Suprapubic skin (tissue), 4 donors: ENCODE measurements at places on chromosomes 6 and 20.
A peak's percentile ranks its signal among the peaks of the same experiment; 100 is the strongest.

GRCh38 chr6:157868835-157869234 is 45.8 kb downstream of the SNX9 start:
- DNase-seq = no peak

GRCh38 chr6:133277900-133278545 is 36.9 kb downstream of the EYA4 start:
- no peak for DNase-seq

GRCh38 chr6:11644071-11644470 is 106.5 kb downstream of the TMEM170B start:
- DNase-seq = no peak

- DNase-seq = peak; percentile 59
Observed at GRCh38 chr6:94362061-94362864, 942.9 kb upstream of the EPHA7 start.

DNA sequence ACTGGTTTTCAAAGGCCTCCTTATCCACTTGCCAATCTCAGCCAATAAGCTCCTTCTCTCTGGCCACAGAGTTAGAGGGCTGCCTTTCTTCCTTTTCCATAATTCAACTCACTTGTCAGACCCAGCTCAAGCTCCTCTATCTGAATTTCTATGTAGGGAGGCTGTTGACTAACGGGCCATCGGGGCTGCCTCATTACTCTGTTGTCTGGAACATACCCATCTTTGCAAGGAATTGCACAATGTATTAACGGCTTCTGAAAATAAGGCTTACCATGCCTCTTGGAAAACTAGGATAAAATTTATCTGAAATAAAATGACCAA is 28.5 kb upstream of the KIF6 start:
- no peak for DNase-seq

DNA sequence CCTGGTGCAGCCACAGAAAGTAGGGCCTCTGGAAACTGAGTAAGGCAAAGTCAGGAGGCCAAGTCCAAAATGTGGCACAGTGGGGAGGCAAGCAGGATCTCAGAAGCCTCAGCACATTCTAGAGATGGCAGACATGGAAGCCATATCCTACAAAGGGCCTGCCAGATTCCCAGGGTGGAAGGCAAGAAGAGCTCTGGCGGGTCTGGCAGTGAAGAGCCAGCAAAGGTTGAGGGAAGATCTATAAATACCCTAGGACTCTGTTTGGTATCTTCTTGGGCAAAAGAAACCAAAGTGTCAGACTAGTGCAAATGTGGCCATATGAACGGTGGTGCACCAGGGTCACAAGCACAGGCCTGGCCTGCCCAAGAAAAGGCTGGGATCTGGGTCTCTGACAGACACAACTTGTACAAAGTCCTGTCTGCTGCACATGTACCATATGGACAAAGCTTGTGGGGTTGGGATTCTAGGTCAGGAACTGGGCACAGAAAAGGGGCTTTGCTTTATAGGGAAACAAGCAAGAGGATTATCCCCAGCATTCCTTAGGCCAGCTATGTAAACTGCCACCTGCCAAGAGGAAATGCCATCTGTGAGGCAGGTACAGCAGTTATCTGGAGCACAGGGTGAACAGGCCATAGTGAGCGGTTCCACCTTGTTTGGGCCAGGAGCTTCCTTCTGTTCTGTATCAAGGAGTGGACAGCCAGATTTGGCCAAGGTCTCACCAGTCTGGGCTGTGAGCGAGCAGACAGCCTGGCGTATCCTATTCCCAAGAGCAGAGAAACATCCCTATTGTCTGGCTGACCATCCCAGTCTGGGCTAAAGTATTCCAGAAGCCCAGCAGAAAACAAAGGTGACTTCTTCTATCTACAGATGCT is 36.3 kb upstream of the SLC4A11 start:
- no peak for DNase-seq

DNA sequence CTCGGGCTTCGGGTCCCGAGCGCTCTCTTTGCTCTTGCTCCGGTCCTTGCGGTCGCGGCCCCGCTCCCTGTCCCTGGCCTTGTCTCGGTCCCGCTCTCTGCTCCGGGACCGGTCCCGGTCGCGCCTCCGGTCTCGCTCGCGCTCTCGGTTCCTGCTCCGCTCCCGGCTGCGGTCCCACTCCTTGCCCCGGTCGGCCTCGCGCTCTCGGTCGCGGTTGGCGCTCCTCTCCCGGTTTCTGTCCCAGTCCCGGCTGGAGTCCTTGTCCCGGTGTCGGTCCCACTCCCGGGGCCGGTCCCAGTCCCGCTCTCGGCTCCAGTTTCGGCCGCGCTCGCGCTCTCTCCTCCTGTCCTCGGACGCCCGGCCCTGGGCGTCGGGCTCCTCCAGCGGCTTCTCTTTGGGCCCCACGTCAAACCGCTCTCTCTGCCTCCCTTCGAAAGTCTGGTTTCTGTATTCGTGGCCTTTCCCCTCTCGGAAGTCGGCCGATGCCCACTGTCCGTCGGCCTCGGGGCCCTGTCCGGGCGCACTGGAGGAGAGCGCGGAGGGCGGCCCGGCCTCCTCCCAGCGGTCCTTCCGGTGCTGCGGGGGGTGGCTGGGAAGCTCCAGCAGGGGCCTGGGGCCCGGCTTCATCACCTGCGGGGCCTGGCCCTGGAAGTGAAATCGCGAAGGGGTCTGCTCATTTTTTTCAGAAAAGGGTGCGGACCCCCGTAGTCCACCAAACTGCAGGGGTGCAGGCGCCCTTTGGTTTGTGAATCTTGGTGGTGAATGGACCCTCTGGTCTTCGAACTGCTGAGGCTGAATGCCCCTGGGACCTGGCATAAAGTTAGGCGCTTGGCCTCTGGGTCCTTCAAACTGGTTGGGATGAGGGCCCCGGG is 17.9 kb upstream of the TCFL5 start:
- no peak for DNase-seq

DNA sequence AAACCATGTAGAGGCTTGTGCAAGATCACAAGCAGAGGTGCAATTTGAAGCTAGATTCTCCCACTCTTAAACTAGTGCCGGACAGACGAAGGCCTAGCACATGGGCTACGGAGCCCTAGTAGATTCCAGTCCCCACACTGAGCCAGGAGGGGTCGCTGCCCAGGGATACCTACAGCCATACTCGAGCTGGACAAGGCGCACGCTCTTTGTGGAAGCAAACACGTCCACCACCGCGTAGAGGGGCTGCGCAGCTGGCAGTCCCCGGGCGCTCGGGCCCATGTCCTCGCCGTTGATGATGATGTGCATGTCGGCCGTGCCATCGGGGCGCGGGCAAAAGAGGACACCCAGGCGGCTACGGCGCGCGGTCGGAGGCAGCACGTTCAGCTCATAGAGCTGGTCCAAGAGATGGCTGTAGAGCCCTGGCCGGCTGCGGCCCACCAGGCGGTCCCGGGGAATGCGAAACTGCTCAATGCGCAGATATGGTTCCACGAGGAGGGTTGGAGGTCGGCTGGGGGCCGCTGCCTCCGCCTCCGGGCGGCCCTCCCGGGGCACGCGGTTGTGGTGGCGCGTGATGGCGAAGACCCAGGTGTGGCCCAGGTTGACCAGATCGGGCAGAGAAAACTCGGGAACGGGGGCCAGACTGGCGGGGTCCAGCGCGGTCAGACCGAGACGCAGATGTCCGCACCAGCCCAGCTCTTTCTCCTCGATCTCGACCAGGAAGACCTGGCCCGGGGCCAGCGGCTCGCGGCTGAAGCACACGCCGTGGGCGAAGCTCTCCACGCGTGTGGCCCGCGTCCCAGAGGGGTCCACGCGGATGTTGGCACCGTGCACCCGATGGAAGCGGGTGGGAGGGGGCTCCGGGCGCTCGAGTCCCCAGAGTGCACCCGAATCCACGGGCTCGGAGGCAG is 677 bp downstream of the NEURL2 start:
- peak; percentile 90 for DNase-seq
